ENCODE measurements at places on chromosomes 6 and 20. TPM values are rescaled to one million over a fixed set of nuclear protein-coding genes. Genes with fewer than 3 reads are reported as not detected.

Gene SAMD5
- total RNA-seq, result not detected

Gene SLC22A16
- total RNA-seq, result not detected

Gene ELOVL4
- 8.4 TPM for total RNA-seq

Gene BPIFA1
- not detected for total RNA-seq

Gene GPX5
- total RNA-seq, result not detected

Gene TBXT
- total RNA-seq, result not detected

Gene HCK
- not detected for total RNA-seq

Gene MEP1A
- not detected for total RNA-seq

Gene BHLHE23
- total RNA-seq, result not detected

Gene TXLNB
- total RNA-seq, result not detected

Gene ELOVL2
- total RNA-seq, result 0.39 TPM

Gene PLN
- total RNA-seq, result not detected

Gene LAMA4
- total RNA-seq, result 511 TPM

Gene CYP39A1
- 0.37 TPM for total RNA-seq

Gene KCNK15
- total RNA-seq, result 1.4 TPM

Gene STX11
- 1.5 TPM for total RNA-seq

Gene ACTR5
- 5.5 TPM for total RNA-seq

Gene SLC32A1
- total RNA-seq, result not detected

Gene BTNL2
- not detected for total RNA-seq

All from subcutaneous preadipocyte (primary cell).